ENCODE measurements at places on chromosomes 7 and 10.

- no peak for DNase-seq
These were observed 601.7 kb upstream of the VSTM2A start for GRCh38 chr7:53940483-53940882.

- peak; percentile 23 for DNase-seq
These were observed 56.8 kb upstream of the DGKI start for GRCh38 chr7:137903382-137904169.

DNA sequence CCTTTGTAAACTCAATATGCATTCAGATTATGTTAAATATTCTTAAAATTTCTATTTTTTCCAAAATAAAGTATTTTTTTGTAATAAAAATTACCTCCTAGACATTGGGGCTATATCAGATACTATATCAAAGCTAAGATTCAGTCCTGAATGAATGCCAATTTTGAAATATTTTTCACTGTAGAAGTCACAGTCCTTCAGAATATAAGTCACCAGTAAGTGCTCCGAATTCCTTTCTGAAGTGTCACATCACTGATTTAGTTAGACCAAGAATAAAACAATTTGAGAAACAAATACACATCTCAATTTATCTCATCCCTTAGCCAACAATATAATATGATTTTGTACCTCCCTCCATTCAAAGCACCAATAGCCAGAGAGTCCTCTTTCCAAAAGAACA lies 33.9 kb upstream of the GSAP start:
- DNase-seq = no peak

GRCh38 chr7:55129541-55130394 lies 111.0 kb downstream of the EGFR start:
- DNase-seq = peak; percentile 61

DNA sequence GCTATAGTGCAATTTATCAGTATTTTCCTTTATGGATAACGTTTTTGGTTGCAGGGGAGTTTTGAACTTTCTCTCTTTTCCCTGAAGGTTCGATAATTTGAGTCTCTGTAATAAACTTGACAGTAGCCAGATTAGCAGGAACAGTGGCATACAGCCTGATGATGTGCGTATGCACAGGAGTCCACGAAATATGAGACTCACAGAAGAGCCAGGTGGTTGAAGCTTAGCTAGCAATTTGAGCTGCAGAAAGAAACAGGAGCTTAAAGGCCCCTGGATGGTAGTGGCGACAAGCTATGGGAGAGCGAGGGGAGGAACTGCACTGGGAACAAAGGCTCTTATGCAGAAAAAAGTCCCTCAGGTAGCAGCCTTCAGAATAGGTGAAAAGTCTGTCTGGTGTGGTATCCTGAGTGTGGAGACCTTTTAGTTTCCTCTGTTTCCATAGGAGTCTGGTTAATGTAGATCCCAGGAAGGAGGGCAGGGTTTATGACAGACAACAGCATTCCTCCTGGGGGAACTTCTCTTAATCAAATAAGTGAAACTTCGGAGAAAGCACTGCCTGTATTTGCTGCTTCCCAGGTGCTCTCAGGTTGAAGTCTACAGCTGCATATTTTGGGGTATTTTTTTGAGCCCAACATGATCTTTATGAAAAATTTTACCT lies 32.7 kb downstream of the FANK1 start:
- DNase-seq = no peak

GRCh38 chr7:992709-993607 lies 10.0 kb downstream of the CYP2W1 start:
- peak; percentile 99 for DNase-seq

GRCh38 chr10:123743441-123744223 lies 77.5 kb downstream of the GPR26 start:
- DNase-seq = no peak

DNA sequence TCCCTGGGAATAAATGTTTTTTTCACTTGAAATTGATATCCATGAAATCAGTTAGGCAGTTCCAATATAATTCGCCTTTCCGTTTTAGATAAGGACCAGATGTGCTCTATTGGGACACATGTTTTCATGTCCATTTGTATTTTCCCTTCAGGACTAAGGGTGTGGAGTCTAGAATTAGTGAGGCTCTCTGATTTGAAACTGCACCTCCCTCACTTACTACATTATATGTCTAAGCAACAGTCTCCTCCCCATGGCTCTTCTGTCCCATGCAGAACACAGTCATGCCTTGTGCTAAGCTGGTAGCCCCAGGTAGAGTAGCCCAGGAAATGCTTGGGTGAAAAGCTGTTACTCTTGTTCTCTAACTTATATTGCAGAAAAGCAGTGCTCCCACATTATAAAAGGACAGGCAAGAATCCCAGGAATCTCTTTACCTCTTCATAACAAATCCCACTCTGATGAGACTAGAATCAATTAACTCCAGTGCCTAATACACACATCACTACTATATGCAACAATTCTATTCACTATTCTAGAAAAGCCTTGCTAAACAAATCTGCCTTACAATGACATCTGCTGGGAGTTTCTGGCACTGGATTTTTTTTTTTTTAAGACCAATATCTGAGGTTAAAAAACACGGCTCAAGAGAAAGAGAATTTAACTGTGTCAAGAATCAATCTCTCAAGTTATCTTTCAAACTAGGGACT lies 293.9 kb downstream of the SNX13 start:
- DNase-seq = no peak

DNA sequence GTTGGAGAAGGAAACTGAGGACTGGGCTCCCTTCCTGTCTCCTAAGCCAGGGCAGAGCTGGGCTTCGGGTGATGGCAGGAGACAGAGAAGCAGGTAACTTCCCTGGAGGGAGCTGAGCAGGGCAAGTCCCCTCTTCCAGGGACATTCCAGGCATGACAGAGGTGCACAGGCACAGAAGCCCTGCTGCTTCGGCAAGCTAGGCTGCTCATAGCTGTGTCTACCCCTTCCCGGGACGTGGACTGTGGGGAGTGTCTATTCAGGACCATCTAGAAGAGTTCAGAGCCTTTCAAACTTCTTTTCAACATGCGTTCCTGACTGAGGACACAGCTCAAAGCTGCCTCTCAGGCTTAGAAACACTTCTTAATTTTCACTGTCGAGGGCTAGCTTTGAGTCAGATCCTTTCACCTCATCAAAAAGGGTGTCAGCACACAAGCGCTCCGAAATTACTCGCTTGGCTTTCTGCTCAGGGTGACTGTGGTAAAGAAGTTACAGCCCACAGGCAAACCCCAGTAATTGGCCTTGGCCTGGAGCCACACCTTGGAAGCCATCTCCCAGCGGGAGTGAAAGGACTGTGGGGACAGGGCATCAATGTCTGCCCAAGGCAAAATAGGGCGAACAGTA lies 63.7 kb upstream of the STEAP1B start:
- DNase-seq = no peak

DNA sequence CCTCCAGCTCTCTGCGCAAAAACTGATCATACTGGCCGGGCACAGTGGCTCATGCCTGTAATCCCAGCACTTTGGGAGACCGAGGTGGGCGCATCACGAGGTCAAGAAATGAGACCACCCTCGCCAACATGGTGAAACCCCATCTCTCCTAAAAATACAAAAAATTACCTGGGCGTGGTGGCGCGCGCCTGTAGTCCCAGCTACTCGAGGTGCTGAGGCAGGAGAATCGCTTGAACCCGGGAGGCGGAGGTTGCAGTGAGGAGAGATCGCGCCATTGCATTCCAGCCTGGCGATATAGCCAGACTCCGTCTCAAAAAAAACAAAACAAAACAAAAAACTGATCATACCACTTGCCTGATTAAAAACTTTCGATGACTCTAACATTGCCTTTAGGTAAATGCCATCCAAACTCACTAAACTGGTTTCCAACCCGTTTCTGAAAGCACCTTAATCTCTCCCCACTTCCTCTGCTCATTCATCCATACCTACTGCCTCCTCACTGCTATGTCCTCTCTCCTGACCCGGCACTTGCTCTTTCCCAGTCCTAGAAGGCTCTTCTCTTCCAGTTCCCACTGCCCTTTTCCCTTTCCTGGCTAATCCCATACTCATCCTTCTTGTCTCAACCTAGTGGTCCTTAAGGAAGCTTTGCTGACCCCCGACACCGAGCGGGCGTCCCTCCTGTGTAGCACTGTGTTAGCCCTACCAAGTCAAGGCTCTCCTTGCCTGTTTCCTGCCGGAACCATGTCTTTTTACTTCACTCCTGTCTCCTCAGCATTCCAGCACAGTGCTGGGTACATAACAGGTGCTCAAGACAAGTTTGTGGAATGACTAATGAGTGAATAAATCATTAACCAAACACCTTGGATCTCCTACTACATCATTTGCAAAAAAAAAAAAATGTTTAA lies 686 bp upstream of the MIOS start:
- DNase-seq = no peak

DNA sequence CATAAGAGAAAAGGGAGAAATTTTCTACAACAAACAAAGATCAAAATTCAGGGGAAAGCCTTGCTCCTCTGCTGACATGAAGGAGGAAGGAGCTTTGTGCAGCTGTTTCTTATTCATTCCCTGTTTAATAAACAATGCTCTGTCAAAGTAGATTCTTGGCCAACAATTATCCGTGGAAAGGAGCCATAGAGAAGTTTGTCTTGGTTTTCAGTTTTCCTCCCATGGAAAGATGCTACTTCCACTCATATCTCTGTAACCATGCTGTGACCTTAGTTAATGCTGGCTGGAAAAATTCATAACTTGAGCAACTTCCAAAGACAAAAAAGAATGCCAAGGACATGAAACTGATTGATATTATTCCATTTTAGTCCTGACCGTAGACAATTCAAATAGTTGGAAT lies 8.1 kb downstream of the DDC start:
- DNase-seq = no peak

GRCh38 chr7:43520201-43520600 lies 62.7 kb upstream of the STK17A start:
- no peak for DNase-seq

GRCh38 chr7:77181015-77181595 lies 18.5 kb downstream of the FGL2 start:
- no peak for DNase-seq

- DNase-seq = no peak
These were observed 15.9 kb upstream of the ADCK2 start for GRCh38 chr7:140656548-140657515.

DNA sequence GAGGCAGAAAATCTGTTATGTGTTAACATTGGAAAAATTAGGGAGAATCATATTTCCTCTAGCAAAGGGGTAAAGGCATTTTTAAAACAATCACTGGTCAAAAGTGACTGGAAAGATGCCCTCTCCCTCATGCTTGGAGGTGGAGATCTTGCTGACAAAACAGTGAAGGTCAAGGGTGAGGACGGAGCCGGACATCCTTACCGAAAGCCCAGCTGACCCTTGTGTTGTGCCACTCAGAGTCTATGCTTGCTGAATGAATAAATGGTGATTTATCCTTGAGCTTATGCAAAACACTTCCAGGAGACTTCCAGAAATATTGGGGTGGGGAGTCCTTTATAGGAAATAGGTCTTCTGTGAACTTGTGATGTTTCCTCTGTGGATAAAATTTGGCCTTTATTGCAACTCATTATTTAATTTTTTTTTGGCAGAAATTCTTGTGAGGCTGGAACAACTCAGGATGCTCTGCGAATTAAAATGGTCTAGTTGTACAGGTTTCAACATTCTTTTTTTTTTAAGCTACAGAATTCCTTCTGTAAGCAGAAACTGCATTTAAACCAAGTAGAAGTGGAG lies 28.3 kb upstream of the ELMO1 start:
- DNase-seq = no peak

- DNase-seq = no peak
These were observed 62.6 kb downstream of the CCNY start for GRCh38 chr10:35398908-35399307.

GRCh38 chr10:114879541-114880158 lies 58.1 kb downstream of the FHIP2A start:
- no peak for DNase-seq

DNA sequence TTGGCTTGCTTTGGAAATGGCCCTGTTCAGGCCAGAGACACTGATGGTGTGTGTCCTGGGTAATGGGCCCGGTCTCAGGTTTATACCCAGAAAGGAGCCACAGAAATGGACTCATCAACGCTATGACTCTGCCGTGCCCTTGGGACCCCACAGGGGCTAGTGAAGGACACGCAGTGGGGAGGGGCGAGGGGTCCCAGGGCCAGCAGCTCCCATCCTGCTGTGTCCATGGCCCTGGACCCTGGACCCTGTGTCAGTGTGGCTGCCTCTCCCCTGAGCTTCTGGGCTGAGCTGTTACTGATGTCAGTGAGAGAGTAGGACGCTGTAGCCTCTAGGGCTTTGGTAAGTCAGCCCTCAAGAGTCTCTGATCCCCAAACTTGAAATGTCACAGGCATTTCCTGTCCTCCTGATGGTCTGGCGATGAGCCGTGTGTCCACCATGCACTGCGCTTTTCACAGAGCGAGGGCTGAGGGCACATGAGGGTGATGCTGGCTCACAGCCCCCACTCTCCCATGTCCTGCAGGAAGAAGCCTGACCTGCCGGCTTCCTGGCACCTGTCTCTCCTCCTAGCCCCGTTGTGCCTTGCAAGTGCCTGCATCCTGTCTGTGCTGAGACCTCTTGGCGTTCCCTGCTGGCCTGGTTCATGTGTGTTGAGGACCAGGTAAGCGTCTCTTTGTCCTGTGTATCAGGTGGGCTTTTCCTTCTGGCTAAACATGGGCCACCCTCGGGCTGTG lies 4.4 kb downstream of the ZNF316 start:
- no peak for DNase-seq

- DNase-seq = no peak
These were observed 4.6 kb downstream of the MARVELD1 start for GRCh38 chr10:97718178-97718577.

GRCh38 chr10:18886102-18886501 lies 162.5 kb upstream of the MALRD1 start:
- DNase-seq = no peak

DNA sequence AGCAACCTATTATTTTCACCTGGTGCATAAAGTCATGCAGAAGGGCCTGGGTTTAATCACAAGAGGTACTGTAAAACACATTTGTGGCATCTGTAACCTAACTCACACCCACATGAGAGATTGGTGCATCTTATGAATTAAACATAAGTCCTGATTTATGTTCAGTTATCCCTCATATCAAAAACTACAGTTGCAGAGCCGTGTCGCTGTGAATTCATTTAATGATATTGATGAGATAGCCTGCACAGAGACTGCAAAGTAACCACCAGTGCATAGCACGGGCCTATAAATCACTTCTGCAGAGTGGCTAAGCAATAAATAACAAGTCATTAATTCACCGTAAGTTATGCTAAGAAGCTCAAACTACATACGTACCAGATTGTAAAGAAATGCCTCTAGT lies 178.2 kb downstream of the RELN start:
- DNase-seq = no peak

DNA sequence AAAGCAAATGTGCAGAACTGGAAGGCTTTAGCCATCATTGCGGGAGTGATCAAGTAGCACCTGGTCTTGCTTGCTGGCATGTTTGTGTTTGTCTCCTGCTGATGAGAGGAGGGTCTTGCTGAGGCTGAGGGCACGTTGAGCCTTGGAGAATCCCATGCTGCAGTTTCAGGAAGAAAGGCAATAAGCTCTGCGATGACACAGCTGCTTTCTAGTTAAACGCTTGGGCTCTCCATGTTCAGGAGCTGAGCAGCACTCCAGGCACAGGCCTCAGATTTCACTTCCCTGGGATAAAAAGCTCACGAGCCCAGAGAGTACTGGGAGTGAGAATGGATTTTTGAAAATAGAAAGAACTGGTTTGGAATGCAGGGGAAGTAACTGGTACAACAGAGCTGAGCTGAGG lies 100.8 kb downstream of the LRRC18 start:
- DNase-seq = no peak
